ENCODE measurements at places on chromosomes 4 and X.

DNA sequence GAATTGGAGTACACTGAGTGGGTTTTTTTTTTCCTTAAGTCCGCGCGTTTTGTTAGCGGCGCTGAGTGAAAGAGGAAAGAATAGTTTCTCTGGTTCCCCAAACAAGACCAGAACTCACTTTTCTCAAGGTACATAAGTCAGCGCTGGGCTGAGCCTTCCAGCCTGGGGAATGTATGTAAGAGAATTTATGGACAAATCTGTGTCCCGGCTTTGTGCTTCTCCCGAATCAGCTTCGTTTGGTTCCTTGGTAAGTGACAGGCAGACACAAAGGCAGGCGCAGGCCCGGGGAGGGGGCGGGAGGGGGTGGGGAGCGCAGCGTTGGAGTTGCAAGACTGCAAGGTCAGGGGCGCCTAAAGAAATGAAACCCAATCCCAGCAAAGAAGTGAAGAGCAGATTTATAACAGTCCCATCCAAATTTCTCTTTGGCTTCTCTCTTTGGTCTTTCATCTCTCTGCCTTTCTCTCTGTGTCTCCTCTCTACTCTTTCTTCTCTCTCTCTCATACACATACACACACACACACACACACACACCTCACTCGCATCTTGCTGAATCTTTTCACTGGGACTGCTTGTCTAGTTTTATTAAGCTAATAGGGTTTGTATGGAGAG, 981 bp downstream of the TET2 start:
- peak; percentile 45 for DNase-seq

DNA sequence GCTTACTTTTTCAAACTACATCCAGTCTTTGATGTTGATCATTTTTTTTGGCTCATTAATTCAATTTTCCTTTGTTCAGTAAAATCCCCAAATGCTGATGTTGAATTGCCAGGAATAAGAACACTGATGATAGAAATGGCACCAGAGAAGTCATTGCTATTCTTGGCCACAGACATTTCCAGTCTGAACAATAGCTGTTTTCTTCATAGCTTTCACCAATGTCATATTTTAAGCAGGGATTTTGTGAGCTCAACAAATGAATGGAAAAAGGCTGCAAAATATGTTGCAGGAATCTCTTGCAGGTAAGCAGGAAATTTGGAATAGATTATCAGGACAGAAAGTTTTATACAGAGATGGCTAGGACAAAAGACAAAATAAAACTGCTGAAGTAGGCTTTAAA, 40.5 kb upstream of the GLRB start:
- DNase-seq: no peak

- no peak for DNase-seq
These were observed 72.5 kb upstream of the GRXCR1 start for GRCh38 chr4:42819863-42820514.

DNA sequence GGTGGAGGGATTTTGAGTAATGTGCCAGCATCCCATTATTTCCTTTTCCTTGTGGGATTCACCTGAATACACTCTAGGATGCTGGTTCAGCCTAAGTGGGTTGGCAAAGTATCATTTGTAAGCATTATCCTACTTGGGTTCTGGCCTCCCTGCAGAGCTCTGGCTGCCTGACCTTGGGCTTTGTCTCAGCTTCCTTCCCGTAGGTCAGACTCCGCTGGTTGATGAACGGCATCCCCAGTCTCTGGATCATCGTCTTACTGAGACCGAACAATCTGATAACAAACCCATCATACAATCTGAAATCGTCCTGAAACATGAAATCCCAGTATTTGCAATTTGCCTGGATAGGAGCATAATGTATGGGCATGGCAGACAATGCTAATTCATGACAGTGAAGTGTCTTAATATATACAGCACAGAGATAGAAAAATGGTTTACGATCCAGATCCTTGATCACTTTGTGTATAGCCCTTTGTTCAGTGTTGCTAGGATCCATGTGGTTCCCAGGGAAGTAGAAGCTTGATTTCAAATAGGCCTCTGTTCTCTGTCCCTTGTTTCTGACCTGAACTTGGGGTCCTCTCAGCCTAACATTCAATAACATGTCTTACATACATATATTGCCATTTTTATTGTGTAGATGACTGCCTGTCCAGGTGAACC, 5.5 kb downstream of the MID2 start:
- DNase-seq: no peak

DNA sequence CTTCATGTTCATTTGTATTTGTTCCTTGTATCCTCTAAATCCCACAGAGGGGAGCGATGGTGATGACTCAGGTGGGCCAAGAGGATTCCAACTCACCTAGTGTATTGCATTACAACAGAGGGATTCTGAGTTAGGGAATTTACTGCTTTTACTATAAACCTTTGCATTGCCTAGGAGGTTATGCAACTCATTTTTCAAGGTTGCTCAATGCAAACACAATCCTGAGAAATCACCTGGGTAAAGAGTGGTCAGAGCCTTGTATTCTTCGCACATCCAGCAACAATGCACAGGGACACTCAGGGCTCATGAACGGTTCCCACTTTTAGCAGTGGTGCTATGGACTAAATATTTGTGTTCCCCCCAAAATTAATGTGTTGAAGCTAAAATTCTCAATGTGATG, 28.6 kb upstream of the LSM6 start:
- no peak for DNase-seq

GRCh38 chrX:80334583-80334982, 85.7 kb upstream of the TENT5D start:
- DNase-seq: no peak

GRCh38 chr4:86846921-86847320, 2.3 kb downstream of the SLC10A6 start:
- DNase-seq: no peak

DNA sequence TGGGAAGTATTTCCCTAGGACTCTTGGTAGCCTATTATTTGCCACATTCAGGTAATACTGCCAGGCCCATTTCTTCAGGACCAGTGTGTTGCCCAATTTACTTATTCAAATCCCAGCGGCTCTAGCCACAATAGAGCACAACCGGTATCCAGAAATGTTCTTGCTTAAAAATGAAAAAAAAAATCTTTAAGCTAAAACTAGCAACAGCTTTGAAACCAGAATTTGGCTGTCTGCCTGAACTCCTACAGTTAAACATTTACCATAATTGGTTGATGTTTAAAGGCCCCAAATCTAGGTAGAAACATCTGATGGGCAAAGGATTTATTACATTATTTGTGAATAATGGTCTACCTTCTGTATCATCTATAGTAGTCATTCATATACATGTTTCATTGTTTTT, 930 bp upstream of the SLITRK4 start:
- no peak for DNase-seq

- no peak for DNase-seq
These were observed 56.1 kb upstream of the CCDC149 start for GRCh38 chr4:24968992-24969391.

DNA sequence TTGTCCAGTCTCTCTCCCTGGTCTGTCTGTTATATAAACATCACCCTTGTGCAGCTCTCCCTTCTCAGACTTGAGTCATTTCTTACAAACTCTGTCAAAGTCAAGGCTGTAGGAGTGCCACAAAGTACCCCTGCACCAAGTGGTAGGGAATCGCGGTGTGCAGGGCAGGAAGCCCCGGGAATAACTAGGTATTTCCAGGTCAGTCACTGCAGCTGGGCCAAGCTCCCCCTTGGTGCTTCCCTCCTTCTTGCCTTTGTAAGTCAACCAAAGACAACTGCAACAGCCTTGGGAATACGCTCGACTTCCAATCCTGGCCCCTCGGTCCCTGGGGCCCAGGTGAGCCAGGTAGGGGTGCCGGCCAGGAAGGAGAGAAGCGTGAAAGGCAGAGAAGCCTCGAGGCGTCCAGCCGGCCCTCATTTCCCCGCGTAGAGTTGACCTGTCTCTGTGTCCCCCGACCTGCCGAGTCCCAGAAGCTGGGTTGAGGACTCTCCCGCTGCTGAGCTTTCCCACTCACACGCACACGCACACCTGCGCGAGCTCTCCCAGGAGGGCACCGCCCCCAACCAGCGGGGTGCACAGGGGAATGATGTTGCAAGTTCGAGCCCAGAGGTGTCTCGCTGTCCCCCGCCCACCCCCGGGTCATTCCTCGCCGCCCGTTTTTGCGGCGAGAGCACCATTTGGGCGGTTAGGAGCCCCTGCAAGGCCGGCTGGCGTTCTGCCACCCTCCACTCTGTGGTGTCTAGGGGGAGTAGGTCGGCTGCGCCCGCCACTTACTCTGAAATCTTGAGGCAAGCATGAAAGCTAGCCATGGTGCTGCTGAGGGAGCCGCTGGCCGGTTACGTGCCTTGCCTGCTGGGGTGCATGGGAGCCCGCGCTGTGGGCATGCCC, 22.8 kb upstream of the KIAA1210 start:
- peak; percentile 34 for DNase-seq

DNA sequence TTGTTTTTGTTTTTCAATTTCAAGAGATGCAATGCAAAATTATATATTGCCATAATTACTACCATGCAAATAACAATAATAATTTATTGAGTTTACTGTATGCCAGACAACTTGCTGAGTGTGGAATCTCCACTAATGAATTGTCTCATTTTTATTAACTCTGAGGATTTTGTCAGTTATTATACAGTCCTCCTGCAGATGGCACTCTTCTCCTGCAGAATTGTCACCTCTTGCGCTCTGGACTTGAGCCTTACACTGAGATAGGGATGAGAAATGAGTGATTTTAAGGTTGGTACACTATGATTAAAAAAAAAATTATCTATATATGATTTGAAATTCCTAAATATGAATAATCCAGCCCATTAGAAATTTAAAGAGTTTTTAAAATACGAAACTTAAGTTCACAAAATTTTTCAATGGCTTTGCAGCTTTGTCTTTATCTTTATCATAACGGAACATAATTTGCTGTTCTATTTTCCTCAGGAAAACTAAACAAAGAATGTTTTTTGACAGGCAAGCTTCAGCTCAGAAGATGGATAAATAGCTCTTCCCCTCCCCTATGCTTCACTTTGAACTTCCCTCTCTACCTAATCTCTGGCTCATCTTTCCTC, 12.7 kb upstream of the PAQR3 start:
- no peak for DNase-seq

- no peak for DNase-seq
These were observed 23.2 kb downstream of the PSAPL1 start for GRCh38 chr4:7411491-7411890.

GRCh38 chrX:115499112-115499805, 61.7 kb upstream of the PLS3 start:
- no peak for DNase-seq

DNA sequence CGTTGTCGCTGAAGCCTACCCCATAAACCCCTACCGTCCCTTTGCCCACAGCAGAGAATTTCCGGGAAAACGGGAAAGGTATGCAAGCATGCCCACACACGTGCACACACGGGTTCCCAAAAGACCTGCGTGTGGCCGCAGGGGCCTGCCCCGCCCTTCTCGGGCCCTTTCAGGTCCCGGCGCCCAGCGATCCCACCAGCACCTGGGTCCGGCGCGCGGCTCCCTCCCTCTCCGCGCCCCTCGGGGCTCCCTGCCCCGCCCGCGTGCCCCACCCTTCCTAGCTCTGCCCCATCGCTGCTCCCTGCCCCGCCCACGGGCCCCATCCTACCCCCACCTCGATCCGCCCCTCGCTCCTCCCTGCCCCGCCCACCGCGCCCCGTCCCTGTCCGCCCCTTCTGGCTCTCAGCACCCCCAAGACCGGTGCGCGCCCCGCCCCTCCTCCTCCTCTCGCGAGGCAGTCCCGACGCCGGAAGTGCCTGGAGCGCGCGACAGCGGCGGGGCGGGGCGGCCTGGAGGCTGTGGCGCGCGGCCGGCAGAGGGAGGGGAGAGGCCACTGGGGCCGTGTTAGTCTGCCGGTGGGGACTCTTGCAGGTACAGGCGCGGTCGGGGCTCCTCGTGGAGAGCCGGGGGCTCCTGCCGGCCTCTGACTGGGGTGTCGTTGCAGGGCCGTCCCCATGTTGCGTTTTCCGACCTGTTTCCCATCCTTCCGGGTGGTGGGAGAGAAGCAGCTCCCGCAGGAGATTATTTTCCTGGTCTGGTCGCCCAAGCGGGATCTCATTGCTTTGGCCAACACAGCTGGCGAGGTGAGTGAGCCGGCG, at the start of gene ANAPC4:
Gene ANAPC4, plus strand, starts transcription at position 510 of the 818 bp plus-strand sequence. Its CDS starts 165 bp downstream, at position 675.
- peak; percentile 100 for DNase-seq

GRCh38 chr4:87953826-87954225, 21.7 kb upstream of the SPP1 start:
- no peak for DNase-seq

- DNase-seq: no peak
These were observed 686.0 kb downstream of the STPG2 start for GRCh38 chr4:97457253-97457652.

GRCh38 chr4:48234575-48234974, 35.1 kb downstream of the TEC start:
- DNase-seq: no peak

DNA sequence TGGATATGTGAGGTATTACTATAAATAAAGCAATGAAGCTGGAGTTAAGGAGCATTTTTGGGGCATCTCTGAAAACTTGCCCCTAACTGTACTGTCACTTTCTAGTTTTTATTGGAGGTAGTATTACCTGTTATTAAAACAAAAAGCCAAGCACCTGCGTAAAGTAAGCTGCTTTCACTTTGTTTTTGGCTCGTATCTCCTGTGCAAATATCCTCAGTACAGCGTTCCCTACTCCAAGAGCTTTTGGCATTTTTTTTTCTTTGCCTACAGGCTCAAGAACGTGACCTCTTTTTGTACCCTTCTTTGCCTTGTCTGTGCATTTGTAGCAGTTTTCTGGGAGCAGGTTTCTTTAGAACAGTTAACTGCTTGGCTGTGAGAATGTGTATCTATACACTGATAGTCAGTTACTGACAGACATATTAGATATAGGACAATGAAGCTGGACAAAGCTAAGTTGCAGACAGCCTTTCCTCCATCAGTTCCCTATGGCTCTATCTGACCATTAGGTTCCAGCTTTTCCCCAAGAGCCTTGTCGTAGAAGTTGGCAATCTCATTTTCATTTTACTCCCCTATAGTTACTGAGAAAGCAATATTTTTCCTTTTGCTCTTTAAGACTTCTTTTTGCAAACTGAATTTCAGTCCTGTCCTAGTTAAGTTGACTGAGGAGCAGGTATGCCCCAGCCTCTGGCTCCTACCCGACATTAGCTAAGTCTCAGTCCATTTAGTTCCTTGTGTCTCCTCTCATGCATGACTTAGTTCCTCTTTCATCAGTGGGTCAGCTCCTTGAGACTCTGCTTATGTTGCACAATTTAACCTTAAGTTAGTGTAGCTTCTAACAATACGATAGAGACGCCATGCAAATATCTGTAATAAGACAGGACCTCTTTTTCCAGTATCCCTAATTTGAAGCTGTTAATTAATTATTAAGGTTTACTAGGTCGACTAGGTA, 71.5 kb upstream of the HPRT1 start:
- DNase-seq: no peak

DNA sequence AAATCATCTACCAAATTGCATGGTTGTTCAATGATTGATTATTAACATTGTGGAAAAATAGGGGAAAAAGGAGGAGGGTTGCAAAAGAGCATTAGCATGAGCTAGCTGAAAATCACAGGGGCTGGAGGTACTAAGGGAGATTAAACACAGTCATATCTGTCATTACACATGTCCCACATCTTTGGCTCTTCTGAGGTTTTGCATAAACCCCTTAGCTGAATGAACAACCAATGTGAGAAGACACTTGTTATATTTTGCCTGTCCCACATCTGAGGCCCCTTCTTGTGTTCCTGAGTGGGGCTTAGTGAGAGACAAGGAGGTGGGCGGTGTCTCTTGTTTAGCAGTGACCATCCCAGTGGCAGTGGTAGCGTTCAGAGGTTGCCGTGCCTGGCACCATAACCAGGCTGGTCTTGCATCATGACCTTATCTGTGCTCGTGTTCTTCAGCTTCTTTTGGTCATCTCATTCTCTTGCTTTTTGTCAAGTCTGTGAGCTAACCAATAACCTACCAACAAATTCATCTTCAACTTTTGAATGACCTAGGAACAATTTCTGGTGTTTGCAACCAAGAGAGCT, 95.6 kb downstream of the MID1IP1 start:
- DNase-seq: no peak

Measured in upper lobe of left lung (tissue), 6 donors.